ENCODE measurements at places on chromosomes 12 and 14.

DNA sequence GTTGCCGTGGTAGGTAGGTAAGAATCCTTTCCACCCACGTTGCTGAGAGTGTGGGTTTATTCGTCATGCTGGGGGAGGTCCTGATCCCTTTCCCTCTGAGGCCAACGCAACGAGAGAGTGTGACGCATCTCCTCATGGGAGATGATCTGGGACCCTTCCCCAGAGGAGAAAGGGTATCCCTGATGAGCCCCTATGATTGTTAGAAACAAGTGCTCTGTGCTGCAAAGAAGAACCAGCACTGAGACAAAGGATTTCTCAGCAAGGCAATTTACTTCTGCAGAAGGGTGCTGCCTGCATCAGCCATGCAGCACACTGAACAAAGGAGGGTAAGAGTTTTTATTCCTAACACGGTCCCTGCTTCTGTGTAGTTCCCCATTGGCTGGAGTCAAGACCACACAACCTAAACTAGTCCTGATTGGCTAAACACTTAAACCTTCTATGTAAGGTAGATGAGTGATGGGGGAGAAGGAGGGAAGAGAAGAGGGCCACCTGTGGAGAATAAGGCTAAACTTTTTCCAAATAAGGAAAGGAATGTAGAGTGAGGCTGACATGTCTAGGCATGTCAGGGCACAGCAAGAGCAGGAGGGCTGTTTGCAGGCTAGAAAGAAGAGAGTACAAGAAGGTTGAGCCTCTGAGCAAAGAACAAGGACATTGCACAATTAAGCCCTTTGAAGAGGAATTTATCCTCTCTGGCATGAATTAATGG is 21.3 kb downstream of the CLEC2A start:
- no peak for DNase-seq

- DNase-seq = no peak
Observed at GRCh38 chr14:89574420-89574819, 157.4 kb upstream of the FOXN3 start.

- no peak for DNase-seq
Observed at GRCh38 chr12:130435826-130436225, 98.1 kb downstream of the PIWIL1 start.

DNA sequence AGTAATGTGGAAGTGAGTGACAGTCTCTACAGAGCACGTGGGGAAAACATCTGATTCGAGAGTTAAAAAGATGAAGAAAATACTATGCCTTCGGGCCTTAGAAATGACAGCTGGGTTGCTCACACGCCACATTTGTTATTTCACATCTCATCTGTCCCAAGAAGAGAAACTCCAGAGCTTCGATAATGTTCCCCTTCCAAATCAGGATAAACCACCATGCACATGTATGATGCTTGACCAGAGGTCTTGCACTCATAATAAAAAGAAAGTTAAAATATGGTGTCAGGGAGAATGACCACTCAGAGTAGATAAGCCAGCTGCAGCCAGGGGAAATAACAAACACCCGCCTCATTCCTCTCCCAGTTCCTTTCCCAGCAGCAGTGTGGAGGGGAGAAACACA is 34.6 kb downstream of the NIN start:
- no peak for DNase-seq

GRCh38 chr12:84929501-84929900 is 16.9 kb upstream of the SLC6A15 start:
- DNase-seq = no peak

DNA sequence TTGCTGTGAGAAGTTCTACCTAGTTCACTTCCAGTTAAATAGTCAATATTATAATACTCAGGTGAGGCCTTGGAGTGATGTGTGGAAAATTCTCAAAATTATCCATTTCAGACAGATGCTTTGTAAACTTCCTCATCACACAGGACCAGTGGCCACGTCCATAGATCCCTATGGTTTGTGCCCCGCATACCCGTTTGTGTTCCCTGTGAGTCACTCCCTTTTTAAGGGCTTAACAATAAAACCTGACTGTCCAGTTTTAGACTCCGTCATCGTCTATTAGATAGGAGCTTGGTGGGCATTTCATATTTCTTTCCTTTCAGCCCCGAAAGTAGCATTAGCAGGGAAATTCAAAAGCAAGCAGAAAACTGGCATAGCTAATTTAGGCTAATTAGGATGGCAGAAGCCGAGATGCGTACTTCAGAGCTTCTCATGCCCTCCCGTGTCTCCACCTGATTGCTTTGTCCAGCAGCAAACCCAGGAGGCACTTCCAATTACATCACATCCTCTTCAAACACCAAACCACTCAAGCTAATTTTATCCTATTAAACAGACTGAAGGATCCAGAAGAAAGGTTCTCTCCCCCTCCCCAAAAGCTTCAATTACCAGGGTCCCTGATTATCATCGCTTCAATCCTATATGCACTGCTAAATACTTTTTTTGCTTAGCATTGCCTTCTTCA is 186.6 kb upstream of the OTX2 start:
- DNase-seq = no peak

- DNase-seq = no peak
Observed at GRCh38 chr14:63717702-63718101, 10.2 kb downstream of the SGPP1 start.

DNA sequence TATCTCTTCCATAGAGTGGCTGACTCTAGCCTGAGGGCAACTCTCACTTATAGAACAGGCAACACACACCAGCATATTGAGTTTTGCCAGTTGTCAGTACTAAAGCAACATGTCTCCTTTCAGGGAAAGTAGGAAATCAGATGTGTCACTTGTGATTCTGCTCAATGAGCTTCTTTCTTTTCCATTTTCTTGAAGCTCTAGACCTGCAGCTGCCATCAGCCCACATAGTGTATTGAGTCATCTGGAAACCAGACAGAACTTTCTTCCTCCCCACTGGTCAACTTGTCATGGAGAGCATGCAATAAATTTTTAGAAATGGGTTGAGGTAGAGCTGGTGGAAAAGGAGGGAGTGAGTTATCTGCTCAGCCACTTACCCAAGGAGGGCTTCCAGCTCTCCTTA is 209.0 kb upstream of the PLEKHG7 start:
- DNase-seq = no peak

DNA sequence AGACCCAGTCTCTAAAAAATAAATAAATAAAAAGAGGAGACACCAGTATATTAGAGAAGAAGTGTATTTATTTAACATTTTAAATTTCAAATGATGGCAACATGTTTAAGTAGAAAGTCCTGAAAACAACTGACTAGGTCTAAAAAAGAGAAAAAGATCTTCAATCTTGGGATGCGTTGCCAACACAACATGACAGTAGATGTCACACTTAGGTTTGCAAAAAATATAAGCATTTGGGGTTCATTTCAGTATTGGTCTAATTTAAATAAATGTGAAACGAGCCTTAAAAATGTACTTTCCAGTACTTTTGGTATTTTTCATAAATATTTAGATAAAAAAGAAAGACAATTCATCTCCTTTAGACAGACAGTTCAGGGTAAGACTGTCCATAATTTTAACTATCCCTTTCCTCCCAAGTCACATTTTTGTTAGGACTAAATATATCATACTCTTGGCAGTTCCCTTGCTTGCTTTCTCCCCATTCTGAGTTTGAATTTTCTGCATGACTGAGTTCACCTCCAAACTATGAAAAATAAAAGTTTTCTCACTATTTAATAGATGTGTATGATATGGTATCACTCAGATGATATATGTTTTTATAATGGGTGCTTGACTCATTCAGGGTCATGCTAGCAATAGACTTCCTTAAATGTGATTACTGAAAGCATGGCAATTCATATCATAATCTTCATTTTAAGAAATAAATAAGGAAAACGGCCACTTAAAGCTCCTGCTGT is 4.3 kb downstream of the C14orf93 start:
- no peak for DNase-seq

- no peak for DNase-seq
Observed at GRCh38 chr12:80721326-80721725, 4.6 kb downstream of the MYF5 start.

DNA sequence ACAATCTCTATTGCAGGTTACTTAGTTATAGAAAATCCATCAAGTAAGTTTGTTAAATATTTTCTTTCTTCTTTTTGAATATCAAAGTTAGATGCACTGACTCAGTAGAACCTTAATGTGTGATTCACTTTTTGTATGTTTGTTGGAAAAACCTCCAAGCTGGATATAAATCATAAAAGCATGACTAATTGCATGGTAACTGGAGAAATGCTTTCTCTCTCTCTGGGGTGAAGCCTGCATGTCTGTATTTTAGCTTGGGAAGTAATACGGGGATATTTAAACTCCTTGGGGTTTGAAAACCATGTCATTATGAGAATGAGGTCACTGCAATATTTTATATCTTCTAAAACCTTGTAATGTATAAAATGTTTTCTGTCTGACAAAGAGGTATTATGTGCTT is 58.6 kb upstream of the MYF6 start:
- DNase-seq = no peak

DNA sequence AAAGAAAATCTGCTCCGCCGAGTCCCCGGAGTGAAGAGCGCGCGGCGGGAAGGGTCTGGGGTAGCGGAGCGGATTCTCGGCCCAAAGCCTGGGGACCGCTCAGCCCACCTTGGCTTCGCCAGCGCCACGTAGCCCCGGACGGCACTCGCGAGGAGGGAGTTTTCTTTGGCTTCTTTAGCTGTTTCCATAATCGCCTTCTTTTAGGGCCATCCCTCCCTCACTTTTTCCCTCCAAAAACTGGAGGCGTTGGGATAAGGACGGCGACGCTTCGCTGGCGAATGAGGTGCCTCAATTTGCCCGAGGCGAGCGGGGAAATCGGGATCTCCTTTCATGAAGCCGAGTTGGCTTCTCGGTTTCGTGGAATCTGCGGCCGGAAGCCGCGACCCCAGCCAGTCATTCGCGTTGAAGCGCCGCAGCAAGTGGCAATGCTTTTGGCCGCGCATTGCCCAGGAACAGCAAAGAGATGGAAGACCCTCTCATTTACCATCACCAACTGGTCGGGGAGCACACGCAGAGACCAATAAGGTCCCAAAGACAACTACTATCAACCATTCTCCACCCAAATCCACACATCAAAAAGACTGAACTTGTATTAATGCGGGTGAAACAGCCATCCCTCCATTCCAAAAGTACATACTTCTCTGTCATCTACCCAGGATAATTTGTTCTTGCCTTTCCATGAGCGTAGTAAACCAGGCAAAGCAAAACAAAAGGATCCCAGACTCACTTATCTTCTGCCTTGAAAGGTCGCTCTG is 8.4 kb upstream of the SIX1 start:
- no peak for DNase-seq

DNA sequence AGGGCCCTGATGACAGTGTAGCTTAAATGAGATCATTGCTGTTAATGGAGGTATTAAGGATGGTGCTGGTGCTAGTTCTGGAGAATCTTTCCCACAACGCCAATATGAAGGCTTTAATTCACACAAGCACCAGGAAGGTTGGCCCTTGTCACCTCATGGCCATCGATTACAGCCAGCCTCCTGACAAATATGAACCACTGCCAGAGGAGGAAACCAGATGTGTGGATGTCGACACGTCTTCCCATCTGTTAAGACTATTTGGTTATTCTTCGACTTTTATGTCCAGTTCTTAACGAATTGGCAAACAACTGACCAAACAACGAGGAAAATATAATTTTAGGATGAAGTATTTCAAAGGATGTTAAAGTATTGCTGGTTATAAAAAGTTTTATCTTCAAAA is 79.5 kb downstream of the PIK3C2G start:
- no peak for DNase-seq

DNA sequence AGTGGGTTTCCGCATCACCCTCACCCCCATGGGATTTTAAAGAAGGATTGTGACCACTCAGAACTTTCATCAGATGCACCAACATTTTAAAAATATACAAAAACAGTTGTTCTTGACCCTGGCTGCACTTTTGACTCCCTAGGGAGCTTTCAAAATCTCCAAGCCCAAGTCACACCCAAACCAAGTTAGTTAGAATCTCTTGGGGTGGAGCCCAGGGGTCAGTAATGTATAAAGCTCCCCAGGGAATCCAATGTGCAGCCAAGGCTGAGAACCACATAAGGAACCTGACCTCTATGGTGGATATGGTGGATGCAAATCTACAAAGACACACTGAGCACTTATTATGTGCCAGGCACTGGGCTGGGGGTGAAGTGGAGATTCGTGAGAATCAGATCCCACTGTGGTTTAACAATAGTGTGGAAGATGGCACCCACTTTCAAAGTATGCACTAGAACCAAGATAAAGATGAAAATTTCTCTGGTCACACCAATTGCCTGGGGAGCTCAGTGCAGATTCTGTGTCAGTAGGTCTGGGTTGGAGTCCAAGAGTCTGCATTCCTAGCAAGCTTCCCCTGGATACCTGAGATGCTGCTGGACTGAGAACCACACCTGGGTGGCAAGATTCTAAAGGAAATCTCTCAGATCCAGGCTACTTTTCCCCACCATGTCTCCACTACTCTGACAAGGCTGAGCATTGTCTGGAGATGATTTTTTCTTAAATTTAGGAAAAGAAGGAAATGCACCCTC is 18.9 kb upstream of the CMKLR1 start:
- DNase-seq = no peak

DNA sequence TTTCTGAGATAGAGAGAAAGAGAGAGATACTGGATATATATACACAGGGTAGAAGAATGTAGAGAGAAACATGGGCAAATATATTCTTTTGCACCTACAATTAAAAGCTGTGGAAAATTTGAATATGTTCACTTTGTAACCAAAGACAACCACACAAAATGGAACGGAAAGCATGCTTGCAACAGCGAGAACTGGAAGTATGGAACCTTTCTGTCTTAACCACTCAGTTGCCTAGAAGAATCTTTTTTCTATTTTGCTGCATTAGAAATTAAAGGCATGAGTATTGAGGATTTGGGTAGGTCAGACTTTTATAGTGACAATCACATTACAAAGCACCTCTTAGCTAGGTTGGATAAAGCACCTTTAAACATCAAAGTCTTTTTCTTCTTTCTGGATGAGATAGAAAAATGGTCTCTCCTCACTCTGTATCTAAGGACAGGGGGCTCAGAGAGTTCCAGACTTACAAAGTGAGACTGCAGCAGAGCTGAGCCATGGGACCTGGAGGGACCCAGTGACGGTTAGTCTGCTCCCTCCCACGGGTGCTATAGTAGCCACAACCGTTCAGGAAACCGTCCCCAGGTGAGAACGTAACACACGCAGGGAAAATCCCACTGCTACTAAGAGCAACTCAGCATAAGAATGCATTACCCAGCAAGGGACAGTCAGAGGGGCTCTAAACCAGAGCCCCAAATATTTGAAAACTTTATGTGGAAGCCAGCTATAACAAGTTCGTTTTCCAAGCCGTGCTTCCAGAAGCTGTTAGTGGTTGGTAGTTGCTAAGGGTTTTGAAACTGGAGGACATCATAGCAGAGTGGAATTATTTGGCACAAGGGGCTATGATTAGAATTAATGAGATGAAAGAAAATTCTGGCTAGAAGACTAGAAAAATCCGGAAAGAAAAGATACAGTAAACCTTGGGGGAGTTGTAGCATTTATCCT is 97.1 kb downstream of the DAD1 start:
- no peak for DNase-seq

GRCh38 chr12:19792028-19792427 is 352.7 kb downstream of the AEBP2 start:
- DNase-seq = no peak

DNA sequence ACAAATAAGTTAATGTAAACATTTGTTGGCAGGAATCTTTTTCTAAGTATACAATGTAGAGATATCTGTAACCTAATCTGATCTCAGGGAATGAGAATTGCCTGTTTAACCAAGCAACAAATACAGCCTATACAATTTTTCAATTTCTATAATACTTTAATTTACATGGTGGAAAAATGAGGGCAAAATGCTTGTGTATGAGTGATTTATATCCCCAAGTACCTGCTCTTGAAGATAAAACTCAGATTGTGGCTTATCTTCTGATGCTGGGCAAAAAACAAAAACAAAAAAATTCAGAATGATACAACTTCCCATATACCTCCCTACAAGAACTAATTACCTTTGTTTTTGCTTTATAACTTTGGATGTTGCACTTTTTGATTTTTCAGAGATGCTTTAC is 2.2 kb downstream of the CNOT2 start:
- DNase-seq = no peak

- DNase-seq = no peak
Observed at GRCh38 chr14:33592297-33592696, 358.6 kb downstream of the EGLN3 start.

Data from occipital lobe (tissue), 3 donors.